Stimulated activated naive CD4-positive, alpha-beta T cell (primary cell): ENCODE measurements at places on chromosomes 2 and 18.

- no peak for DNase-seq
Measured at GRCh38 chr2:172813314-172813888, 77.8 kb downstream of the RAPGEF4 start.

GRCh38 chr2:128026448-128027277, 1.2 kb downstream of the SAP130 start:
- no peak for DNase-seq

GRCh38 chr2:238494573-238494961, 67.8 kb downstream of the ASB1 start:
- no peak for DNase-seq

DNA sequence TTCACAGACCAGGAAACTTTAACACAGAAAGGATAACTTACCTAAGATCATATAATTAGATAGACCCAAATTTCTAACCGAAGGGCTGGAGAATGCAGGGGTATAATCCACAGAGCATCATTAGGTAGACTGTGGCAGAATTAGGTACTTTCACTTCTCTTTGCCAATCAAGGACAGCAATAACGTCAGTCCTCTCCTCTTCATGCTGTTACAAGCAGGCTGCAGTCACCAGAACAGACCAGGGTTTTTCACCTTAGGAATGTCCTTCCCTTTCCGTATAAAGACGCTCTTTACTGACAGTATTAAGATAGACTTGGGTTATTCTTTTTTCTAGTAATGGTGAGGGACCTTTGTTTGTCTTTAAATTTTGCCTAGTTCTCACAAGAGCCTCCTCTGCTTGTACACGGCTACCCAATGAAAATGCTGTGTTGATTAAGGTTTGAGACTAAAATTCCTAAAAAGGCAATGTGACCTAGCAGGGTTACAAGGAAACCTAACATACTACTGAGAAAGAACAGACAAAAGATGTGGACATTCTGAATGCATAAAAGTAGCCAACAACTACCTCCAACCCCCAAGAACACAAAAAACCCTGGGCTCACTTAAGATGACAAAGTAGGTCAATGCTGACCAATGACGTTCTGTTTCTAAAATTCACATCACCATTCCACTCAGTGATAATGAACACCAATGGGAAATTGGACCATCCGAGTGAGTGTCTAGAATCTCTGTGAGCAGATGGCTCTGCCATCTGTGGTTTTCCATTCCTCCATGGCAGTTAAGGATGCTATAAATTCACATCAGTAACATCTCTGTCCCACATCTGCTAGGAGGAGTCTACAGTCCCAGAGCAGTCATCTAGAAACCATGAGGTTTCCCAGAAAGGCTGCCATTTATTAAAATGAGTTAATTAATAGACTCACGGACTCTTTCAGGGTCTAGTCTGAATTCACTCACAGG, 2.1 kb downstream of the PDIA6 start:
- no peak for DNase-seq

DNA sequence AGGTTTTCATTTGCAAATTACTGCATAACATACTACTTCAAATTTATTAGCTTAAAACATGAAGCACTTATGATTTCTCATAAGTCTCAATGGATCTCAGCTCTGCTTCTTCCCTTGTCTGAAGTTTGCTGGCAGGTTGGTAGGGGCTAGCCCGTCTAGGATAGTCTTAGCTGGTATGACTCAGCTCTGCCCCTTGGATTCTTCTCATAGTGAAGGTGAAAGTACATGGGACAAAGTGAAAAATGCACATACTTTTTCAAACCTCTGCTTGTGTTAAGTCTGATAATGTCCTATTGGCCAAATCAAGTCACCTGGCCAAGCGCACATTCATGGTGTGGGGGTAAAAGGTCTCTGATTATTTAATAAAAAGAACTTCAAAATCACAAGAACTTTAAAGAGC, 184.8 kb upstream of the VWC2L start:
- DNase-seq = no peak

- no peak for DNase-seq
Measured at GRCh38 chr18:9659499-9660375, 45.4 kb upstream of the PPP4R1 start.

DNA sequence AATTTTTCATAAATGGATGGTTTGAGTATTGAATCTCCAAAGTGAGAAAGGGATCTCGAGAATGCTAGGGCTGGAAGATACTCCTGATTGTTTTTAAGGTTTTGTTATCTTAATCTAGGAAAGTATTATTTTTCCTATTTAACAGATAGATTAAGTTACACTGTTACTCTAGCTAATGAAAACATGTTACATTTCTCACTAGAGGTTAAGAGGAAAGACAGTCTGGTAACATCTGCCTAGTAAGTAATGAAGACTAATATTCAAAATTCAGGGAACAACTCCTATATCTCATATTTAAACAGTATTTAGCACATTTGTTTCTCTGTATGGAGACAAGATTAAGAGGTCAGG, 2.0 kb downstream of the GALNT3 start:
- DNase-seq = no peak

DNA sequence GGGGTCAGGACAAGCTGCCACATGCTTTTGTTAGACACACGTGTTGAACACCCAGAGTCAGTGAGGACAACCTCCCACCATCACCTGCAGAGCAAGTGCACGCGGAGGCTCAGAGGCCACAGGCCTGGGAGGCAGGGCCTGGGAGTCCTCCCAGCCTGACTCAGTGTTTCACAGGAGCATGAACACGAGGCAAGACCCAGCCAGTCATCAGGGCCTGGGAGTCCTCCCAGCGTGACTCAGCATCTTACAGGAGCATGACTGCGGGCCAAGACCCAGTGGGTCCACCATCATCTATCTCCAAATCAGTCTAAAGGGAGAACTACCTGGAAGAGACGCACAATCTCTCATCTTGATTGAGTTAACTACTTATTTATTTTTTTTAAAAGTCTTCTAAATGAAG, 112.6 kb upstream of the PXDN start:
- DNase-seq = no peak

GRCh38 chr2:73006969-73007710, 64.4 kb downstream of the SFXN5 start:
- no peak for DNase-seq

DNA sequence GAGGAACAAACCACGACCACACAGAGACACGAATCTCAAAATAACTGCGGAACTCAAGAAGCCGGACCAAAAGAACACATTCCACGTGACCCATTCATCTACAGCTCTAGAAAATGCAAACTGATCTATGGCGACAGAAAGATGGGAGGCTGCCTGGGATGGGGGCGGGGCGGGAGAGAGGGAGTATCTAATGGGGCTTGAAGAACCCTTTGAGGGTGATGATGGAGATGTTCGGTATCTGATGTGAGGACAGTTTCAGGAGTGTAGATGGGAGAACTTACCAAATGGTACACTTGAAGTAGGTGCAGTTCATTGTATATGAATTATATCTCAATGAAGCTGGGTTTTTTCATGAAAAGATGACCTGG, 34.6 kb upstream of the KLF11 start:
- DNase-seq = no peak

DNA sequence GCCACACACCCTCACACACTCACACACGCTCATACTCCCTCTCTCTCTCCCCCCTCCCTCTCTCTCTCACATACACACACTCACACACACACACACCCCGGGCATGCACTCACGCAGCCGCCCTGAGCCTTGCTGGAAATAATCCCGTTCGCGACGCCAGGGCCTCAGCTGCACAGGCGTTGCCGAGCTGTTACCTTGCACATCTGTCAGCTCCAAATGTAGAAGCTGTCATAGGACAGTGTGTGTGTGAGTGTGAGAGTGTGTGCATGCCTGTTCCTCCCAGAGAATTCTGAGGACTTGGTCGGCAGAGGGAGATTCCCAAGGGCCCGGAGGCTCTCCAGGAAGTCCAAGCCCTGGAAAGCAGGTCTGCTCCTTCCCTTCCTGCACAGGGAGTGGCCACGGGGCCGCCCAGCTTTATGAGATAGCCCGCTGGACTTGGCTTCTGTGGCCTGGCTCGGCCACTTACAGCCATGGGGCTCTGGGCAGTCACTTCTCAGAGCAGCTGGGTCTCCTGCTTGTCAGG, 8.6 kb downstream of the SPR start:
- DNase-seq = no peak

GRCh38 chr2:53252115-53252514, 515.5 kb upstream of the CHAC2 start:
- no peak for DNase-seq

DNA sequence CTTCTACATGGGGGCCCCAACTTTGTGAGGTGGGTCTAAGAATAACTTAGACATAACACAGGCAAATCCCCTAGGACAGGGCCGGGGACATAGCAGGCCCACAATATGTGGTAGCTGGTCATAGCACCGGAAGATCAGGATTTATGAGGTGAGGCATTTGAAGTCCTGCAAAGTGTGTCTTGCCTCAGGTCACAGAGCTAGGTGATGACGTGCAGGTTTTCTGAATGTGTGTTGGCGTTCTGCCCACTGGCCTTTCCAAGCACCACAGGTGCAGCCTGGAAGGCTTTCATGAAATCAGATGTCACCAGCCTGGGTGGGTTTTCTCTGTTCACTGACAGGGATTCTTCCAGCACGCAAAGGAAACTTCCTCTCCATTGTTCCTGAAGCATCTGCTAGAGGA, 119.1 kb downstream of the LRATD1 start:
- DNase-seq = no peak

- DNase-seq = no peak
Measured at GRCh38 chr2:230872151-230872967, 7.6 kb downstream of the ITM2C start.

DNA sequence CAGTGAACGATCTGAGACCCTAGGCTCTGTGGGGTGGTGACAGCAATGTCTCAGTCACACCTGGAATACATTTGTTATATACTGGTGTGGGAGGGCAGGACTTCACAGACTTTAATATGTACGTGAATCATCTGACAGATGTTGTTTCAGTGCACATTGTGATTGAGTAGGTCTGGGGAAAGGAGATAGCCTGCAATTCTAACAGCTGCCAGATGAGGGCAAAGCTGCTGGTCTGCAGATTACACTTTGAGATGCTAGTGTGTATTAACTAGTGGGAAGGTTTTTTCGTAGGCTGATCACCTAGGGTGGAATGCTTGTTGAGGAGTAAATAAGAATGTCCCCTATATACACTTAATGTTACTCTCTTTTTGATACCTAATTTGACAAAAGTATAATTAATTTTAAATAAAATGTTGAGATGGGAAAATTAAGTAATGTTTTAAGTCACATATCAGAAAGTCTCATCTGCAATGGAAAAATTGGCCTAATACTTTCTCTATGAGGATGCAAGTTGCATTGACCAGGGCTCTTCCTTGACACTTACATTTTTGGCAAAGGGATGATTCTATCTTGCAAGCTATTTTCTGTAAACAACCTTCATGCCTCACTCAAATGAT, 496.9 kb upstream of the HNMT start:
- DNase-seq = no peak

GRCh38 chr2:115194623-115195022, 752.2 kb downstream of the DPP10 start:
- DNase-seq = no peak

DNA sequence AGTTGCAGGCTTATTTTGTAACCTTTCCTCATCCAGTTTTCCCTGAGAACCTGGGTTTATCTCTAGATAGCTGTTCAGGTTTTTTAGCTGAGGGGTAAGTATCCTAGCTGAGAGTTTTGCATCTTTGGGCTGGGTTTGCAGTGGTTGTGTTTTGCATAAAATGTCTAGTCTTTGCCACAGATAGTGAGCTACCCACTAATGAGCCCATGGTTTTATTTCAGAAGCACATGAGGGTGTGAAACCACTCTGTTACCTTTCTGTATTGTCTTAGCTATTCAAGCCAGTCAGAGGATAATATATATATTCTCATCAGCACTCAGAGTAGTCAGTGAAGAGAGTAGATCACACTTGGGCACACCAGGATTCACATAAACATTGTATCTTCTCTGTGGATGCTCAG, 24.6 kb upstream of the TXNDC2 start:
- DNase-seq = no peak

DNA sequence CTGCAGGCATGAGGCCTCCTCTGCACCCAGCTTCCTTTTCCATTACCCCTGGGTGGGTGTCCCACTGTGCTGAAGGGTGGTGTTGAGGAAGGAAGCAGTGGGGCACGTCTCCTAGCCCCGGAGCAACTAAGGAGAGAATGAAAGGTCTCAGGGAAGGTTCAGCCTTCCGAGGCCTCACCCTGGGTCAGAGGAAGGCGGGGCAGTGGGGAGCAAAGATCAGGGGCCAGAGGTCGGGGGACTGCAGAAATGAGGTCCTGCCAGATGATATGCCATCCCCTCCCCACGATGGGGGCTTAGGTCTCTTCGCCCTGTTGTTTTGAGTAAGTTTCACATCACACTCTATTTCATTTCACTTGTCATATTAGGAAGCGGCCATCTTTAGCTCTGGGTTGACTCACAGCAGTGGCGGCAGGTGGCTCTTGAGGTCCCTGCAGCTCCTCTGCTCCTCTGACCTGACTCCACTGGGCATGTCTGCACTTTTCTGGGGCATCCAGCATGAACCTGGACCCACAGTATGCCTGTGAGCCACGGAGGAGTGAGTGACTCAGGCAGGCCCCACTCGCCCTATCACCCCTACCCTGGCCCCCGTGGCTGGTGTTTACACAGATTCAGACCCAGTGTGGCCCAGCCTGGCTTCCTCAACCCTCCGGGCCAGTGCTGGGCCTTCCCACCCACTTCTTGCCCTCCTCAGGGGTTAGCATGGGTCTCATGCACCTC, 153.7 kb upstream of the SMAD2 start:
- no peak for DNase-seq

GRCh38 chr2:42906557-42907411, 114.4 kb upstream of the HAAO start:
- DNase-seq = no peak

GRCh38 chr2:171706152-171706803, 19.0 kb downstream of the DYNC1I2 start:
- no peak for DNase-seq

GRCh38 chr2:182553483-182553882, 126.6 kb upstream of the PDE1A start:
- DNase-seq = no peak

- no peak for DNase-seq
Measured at GRCh38 chr2:176500901-176501300, 231.7 kb downstream of the MTX2 start.

DNA sequence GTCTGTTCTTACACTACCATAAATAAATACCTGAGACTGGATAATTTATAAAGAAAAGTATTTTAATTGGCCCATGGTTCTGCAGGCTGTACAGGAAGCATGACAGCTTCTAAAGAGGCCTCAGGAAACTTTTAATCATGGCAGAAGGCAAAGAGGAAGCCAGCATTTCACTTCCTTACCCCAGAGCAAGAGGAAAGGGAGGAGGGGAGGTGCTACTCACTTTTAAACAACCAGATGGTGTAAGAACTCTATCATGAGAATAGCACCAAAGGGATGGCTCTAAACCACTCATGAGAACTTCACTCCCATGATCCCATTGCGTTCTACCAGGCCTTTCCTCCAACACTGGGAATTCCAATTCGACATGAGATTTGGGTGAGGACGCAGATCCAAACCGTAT, 344.4 kb upstream of the SLC39A10 start:
- no peak for DNase-seq
